ENCODE measurements at places on chromosomes 12 and 14.

- peak; percentile 85 for DNase-seq
These were observed 175.8 kb upstream of the PLXNC1 start for GRCh38 chr12:93972411-93973208.

DNA sequence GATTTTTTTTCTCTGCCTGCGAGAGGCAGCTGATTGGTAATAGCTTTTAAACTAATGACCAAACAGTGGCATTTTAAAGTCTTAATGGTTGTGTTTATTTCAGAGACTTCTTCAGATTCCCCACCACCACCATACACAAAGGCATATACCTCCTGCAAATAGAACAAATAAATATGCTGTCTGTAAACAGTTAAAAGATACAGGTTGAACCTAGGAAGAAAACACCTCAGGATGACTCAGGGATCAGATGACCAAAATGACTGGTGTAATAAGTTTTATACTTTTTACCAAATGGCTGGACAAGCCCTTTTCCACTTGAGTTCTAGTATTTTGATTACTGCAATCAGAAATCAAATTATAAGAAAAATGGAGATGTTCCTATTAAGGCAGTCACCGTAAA, 364.1 kb downstream of the PAWR start:
- no peak for DNase-seq

GRCh38 chr12:29132316-29132715, 16.8 kb upstream of the FAR2 start:
- no peak for DNase-seq

GRCh38 chr12:18861287-18861858, 123.5 kb downstream of the CAPZA3 start:
- DNase-seq: peak; percentile 70

DNA sequence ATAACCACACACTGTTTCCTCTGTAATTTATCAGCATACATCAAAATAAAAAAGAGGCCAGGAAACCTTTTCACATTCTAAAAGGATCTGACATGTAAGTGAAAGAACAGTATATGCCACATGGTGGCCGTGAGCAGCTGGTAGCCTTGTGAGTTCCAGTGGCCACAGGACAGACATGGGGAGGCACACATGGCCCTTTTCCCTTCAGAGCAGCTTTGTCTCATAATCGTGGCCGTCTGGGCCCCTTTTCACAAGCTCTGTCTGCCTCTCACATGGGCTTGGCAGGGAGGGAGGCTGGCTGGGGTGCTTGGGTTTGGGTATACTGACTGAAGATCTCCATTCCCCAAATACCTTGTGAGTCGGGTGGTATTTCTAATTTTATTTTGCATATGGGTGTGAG, 1.5 kb upstream of the ZDHHC22 start:
- no peak for DNase-seq

GRCh38 chr14:20798318-20798717, 4.3 kb downstream of the RNASE1 start:
- DNase-seq: no peak

- no peak for DNase-seq
These were observed 15.0 kb downstream of the CCDC85C start for GRCh38 chr14:99589031-99589441.

GRCh38 chr12:46771268-46771827, 54.4 kb downstream of the SLC38A4 start:
- DNase-seq: peak; percentile 16

GRCh38 chr14:64137657-64138290, 156.4 kb downstream of the ESR2 start:
- DNase-seq: peak; percentile 29

GRCh38 chr12:110436231-110436630, 13.9 kb downstream of the ARPC3 start:
- peak; percentile 65 for DNase-seq

DNA sequence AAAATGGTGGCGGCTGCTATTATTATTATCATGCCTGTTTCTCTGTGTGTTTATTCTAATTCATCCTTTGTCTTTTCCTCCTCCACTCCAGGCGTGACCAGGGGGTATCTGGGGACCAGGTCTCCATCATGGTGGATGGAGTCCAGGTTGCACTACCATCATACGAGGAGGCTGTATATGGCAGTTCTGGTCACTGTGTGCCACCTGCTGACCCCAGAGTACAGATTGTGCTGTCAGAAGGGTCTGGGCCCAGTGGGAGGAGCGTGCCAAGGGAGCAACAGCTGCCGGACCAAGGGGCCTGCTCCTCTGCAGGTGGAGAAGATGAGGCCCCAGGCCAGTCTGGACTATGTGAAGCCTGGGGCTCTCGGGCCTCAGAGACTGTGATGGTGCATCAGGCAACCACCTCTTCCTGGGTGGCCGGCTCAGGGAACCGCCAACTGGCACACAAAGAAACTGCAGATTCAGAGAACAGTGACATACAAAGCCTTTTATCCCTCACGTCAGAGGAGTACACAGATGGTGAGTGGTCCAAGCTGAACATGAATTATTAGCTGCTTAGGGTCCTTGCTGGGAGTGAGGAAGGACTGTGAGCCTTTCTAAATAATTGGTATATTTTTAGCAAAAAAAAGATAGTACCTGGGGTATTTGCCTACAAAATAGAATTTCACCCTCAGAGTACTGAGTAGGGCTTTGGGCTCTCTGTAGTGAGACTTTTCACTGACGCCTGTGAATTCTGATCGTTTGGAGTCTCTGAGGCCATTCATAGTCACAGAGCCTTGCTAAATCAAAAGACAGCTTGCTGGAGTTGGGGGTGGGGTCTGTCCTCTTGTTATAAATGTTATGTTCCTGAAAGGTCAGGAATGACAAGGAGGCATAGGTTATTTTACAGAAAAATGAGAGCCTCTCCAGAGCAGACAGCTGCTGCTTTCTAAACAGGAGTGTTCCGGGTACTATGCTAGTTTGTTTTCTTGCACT, 58.1 kb upstream of the SRSF5 start:
- peak; percentile 35 for DNase-seq

DNA sequence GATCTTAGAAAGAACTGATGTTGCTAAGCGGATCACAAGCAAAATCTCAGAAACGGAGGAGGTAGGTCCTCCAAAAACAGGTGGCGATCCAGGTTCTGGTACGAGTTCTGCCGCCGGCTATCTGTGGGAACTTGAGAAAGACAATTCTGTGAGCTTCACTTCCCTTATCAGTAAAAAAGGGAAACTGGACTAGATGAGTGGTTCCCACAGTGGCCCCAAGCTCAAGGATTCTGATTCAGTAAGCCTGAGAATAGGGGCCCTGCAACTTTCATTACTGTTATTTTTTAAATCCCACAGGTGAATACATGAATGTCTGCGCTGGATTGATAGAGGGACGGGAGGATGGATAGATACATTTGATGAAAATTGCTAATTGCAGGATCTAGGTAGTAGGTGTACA, 160.2 kb downstream of the PPM1H start:
- DNase-seq: no peak

GRCh38 chr12:63103494-63104131, 47.4 kb downstream of the AVPR1A start:
- peak; percentile 42 for DNase-seq

GRCh38 chr14:54350203-54350602, 46.6 kb upstream of the CDKN3 start:
- DNase-seq: no peak

- DNase-seq: no peak
These were observed 86.5 kb downstream of the PAPOLA start for GRCh38 chr14:96588410-96589257.

DNA sequence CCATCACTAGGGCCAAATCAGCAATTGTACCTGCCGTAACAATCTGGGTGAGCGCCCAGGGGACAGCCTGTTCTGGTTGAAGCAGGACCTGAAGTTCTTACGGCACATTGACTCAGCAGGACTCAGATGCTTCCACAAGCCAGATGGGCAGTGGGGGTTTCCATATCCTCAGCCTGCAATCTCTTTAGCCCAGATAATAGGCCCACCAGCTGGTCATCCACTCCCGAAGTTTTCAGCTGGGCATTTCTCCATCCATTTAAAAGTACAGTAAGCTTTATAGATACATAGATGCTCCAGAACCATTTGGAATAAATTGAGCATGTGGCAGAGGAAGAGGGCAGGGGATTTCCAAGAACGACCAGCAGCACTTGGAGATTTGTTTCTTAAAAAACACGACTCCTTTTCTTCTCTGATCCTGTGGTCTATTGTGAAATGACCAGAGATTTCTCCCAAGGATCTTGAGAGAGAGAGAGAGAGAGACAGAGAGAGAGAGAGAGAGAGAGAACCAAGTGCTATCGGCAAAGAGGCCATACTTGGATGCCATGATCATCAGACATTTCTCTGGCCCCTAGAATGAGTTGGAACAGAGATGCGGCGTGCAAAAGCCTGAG, 74.8 kb upstream of the PLXNC1 start:
- DNase-seq: no peak

GRCh38 chr12:76587428-76588178, 28.0 kb upstream of the OSBPL8 start:
- DNase-seq: no peak

DNA sequence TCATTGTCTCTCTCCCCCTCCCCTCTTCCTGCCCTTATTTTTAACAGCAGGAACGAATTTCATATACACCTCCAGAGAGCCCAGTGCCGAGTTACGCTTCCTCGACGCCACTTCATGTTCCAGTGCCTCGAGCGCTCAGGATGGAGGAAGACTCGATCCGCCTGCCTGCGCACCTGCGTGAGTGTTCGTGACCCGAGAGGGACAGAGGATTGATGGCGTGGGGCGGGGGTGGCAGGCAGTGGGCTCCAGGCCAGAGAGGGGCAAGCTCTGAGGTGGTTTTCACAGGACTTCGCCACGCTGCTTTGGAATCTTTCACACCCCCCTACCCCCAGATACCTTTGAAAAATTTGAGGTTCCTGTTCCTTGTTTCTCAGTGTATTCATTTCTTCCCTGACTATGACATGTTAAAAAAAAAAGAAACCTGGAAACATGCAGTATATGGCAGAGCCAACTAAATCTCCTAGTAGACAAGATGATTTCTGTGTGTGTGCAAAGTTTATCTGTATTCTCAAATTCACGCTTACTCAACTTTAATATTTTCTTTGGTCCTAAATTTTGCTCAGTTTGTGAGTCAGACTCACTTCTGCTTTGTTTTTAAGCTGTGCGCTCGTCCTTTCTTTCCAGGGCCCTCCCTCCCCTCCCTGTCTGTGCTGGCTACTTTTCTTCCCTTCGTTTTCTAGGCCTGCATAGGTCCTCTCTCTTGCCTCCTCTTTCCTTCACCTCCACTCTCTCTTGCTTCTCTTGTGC, 103.1 kb downstream of the ETV6 start:
- no peak for DNase-seq

GRCh38 chr12:21989819-21990412, 48.7 kb upstream of the ABCC9 start:
- peak; percentile 67 for DNase-seq

DNA sequence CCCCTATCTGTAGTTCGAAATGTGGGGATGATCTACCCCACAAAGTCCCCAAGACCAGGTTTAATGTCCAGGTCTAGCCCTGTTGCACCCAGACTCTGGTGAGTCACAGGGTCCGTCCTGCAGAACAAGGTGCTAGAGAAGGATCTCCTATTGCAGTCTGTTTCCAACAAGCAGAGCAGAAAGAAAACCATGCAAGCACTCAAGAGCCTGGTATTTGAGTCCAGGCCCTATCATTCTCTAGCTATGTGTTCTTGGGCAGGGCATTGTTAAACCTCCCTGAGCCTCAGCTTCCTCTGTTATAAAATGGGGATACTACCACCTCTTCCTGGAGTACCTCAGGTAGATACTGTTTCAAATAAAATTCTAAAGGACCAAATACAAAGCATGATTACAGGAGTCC, 24.4 kb downstream of the MAP3K9 start:
- no peak for DNase-seq

GRCh38 chr12:114757684-114758325, 73.8 kb upstream of the TBX3 start:
- no peak for DNase-seq

GRCh38 chr14:105026033-105026785, 5.3 kb upstream of the CDCA4 start:
- DNase-seq: peak; percentile 98

DNA sequence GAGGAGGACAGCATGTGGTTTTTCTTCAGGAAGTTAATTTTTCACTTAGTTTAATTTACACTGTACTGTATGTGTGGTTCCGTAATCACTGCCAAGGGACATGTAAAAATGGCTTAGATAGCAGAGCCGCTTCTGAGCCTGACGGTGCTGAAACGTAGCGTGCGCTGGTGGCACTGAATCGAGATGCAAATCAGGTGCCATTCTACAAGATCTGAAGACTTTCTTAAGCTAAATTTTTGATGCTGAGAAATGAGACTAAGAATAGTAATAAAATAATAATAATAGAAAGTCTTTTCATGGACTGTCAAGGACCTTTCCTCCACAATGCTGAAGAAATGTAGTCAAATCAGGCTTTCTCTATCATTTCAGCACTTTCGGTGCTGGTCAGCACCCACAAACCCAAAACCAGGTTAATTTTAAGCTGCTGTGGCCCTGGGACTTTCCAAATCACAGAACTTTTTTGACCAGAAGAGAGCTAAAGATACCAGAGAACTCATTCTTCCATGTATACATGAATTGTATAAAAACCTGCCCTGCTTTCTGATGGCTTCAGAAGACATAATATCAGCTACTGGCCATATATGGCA, 183.3 kb upstream of the LMO3 start:
- no peak for DNase-seq

- peak; percentile 47 for DNase-seq
These were observed 169.9 kb downstream of the KIF21A start for GRCh38 chr12:39272871-39273655.

GRCh38 chr14:75609116-75609515, 30.7 kb downstream of the FLVCR2 start:
- DNase-seq: no peak

DNA sequence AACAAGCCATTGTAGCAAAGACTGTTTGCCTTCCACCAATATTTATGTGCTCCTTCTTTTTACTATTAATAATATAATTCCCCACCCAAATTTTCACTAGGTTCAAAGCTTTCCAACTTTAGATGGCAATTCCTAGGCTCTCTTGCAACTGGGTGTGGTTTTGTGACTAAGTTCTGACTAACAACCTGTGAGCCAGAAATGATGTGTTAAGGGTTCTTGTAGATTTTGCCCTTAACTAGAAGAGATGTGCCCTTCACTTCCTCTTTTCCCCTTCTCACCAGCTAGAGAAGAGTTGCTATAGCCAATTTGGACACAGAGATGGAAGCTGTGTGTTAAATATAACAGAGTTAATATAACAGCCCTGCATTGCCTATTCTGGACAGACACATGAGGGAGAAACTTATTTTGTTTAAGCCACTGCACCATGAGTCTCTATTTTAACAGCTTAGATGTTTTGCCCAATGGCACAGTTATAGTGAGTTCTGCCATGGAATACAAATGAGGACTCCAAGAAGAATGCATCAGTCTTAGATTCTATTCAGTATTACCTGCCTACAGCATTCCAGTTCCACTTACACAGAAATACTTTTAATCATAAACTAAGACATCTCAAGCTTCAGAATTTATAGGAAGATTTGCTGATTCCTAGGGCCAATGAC, 216.2 kb downstream of the DUSP6 start:
- peak; percentile 87 for DNase-seq

- DNase-seq: peak; percentile 7
These were observed 1.3 kb downstream of the TRIM9 start for GRCh38 chr14:51093371-51094281.

- peak; percentile 78 for DNase-seq
These were observed 663 bp downstream of the NCKAP5L start for GRCh38 chr12:49827401-49828099.

Data from ELR (cell line).